ENCODE measurements at places on chromosomes 13 and 19.
A peak's percentile ranks its signal among the peaks of the same experiment; 100 is the strongest.

GRCh38 chr19:29704562-29705558 is 10.2 kb downstream of the C19orf12 start:
- DNase-seq, result no peak

- DNase-seq, result no peak
Measured at GRCh38 chr13:21065686-21066085, 4.3 kb upstream of the LATS2 start.

- no peak for DNase-seq
Measured at GRCh38 chr13:112800057-112800456, 110.2 kb downstream of the ATP11A start.

DNA sequence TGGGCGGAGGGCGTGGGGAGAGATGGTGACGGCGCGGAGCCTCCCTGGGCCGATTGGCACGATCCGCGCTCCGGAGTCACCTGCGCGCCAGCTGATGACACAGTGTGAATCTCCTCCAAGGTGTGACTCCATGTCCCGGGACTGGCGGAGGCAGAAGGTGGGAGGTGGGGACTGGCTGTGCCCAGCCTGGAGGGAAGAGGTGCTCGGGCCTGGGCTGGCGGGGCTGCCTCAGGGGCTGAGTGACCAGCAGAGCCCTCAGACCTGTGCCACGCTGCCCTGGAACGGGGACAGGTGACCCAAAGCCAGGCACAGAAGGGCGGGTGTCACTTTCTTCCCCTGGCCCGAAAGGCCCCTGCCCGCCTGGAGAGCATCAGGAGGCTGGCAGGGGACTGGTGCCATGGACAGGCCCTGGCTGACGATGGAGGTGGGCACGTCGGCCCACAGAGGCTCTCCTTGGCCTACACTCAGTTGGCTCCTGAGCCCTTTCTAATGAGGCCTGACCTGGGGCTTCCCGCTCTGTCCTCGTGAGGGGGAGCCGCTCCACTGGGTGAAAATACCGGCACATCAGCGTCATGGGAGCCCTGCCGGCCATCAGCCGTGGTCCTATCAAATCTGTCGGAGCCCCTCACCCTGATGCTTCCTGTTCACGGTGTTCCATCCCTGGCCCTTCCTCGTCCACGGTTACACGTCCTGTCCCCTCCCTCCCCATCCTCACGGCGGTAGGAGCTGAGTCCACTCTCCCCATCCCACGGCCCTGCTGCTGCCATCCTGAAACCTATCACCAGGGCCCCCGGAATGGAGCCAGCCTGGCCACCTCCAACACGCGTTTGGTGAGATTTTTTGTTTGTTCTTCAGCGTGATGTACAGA is 75.6 kb downstream of the SPACA7 start:
- no peak for DNase-seq

DNA sequence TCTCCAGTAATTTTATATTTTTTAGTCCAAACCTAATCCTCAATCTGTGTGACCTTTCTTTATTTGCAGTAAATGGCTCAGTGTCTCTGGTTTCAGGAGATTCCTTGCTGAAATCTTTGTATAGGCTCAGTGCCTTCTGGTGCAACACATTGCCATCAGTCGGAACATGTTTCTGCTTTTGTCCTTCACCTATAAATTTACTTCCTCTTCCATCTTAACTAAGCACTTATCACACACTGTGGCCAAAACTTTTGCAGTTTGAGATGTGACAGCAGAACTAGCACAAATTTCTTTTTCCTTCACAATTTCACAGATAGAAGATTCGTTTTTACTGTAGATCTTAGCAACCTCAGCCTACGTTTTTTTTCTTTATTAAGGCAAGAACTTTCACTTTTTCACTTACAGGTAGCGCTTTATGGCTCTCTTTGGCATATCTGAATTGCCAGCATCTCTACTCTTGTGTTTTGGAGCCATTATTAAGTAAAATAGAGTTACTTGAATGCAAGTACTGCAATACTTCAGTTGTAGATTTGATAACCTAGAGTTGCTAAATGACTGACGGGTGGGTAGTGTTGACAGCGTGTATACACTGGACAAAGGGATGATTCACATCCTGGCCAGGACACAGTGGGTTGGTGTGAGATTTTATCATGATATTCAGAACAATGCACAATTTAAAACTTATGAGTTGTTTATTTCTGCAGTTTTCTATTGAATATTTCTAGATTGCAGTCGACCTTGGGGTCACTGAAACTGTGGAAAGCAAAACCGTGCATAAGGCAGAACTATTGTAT is 44.3 kb downstream of the NDFIP2 start:
- no peak for DNase-seq

DNA sequence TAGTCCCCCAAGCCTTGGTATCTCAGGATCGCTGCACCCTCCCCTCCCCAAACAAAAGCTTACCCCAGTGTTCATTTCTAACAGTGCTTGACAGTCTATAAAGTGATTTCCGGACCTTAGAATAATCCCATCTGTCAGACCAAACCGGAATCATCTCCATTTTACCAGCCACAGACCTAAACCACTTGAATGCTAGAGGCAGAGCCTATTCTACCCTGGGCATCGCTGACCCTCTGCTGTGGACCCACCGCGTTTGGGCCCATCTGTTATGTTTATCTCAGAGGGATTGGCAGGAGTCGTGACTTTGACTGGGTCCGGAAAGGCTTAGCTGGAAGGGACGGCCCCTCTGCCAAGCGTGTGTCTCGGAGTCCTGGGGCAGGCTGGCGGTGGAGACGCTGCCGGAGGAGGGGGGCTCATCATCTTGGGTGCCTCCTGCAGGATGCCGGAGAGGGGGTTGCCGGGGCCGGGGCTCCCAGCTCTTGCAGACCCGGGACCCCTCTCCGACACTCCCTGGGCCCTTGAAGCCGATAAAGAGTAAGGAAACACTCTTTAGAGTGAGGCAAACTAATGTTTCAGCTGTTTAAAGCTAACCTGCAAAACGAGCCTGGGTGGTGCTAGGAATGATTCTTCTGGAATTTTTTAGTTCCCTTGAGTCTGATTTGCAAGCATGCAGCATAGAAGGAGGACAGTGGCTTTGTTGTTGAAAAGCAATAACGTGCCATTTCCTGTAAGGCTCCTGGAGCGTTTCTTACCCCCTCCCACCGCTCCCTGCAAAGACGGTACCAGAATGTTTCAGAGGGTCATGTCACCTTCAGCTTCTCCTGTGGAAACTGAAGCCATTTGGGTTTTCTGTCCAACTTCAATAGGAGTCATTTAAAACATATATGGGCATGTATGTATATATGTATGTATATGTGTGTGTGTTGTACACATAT is 1.3 kb downstream of the SLC25A42 start:
- DNase-seq, result no peak

GRCh38 chr13:88472316-88472715 is 801.1 kb downstream of the SLITRK5 start:
- DNase-seq, result no peak

- DNase-seq, result peak; percentile 99
Measured at GRCh38 chr19:17075035-17075863, at the start of the genes HAUS8 and MYO9B. Gene HAUS8 (minus strand): TSS chr19:17075452. CDS start chr19:17075422, 30 bp downstream. Gene MYO9B (plus strand): TSS chr19:17075777. CDS start chr19:17101718, 25,941 bp downstream.

GRCh38 chr13:113905942-113906341 is 42.1 kb upstream of the GAS6 start:
- no peak for DNase-seq

DNA sequence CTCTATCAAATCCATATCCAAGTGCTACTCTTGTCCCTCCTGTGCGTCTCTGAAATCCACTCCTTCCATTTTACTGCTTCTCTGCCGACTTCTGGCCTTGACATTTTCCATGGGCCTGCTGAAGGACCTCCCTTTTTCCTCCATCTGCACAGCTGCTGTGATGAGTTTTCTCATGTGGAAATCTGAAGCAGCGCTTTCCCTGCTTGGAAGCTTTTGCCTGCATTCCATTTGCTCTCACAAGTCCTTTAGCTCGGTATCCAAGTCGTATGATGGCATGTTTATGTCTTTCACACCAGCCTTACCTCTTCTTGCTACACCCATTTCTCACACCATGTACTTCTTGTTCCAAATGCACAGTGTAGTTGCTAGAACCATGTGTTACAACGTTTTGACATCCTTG is 328.2 kb downstream of the GPC5 start:
- DNase-seq, result no peak

DNA sequence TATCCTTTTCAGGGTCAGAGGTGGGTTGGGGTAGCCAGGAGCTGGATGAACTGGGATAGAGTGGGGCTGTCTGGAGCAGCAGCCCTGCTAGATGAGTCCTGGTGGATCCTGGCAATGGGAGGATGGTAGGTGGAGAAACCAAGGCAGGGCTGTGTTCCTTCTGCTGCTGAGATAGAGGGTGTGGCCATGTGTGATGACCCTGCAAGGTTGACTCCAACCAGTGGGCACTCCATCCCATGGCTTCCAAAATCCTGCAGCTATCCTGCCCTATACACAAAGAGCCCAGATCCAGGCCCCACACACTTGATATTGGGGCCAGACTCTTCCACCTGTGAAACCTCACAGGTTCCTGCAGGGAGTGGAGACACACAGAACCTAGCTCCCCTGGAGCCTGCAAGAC is 2.4 kb upstream of the ZNF446 start:
- no peak for DNase-seq

DNA sequence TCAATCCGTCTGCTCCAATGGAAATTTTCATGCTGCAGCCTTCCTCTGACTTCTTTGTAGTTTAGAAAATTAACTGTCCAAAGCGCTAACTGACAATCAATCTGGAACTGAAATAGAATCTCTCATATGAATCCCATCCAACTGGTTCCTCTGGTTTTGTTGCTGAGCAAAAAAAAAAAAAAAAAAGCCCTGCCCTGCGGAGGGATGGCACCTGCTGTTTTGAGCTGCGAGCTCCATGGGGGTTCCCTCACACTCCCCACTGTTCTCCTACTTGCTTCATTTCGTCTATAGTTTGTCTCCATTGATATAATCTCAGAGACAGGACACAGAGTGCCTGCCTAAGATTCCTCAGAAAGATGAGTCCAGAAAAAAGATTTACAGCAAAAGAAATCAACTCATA is 33.4 kb downstream of the FAAP24 start:
- no peak for DNase-seq

DNA sequence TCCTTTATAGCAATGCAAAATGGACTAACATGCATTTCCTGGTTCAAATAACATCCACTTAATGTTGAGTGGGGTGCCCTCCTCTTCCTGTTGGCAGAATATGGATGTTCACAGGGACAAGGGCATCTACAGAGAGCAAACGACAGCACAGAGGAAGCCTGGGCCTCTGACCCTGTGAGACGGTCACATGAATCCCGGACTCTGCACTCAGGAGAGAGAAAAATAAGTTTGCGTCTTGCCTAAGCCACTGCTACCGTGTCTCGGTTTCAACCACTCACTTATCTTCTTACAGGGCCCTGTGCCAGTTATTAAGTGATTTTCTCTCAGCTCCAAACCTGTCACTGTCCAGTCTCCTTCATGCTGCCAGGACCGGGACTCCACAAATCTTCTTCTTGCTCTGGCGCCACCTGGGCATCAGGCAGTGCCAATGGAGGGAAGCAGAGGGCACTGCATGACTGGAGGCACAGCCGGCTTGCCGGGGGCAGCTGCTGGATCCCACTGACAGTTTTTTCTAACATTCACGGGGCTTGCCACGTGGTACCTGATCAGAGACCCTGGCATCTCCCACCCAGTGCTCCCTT is 11.8 kb downstream of the LIG1 start:
- DNase-seq, result no peak

GRCh38 chr19:18669524-18669817 is 14.0 kb upstream of the CRTC1 start:
- no peak for DNase-seq

GRCh38 chr13:90276216-90276615 is 1071.3 kb upstream of the MIR17HG start:
- DNase-seq, result no peak

GRCh38 chr13:20911037-20911436 is 8.5 kb upstream of the XPO4 start:
- DNase-seq, result no peak

DNA sequence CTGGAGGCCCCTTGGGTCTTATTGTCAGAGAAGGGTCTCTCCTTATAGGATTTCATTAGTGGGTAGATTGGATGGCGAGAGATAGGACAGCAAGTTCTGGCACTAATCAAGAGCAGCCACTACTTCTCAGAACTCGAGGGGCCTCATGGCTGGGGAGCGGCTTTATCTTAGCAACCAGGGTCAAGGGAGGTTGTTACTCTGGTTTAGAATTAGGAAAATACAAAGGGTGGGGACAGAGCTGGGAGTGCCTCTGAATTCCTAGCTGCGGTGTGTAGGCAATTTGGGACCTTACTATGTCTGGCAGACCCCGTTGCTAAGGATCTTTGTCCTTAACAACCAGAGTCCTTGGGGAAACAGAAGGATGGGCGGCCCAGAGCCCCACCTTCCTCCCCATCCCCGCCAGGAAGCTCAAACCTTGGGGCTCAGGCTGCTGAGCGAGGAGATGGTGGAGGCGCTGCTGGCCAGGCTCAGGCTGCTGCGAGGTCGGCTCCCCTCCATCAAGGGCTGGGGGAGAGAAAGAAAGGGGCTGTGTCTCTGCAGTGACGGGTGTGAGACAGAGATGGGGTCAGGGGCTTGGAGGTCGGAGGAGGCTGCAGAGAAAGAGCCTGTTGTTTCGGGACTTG is 1.2 kb downstream of the PLEKHA4 start:
- DNase-seq, result no peak

DNA sequence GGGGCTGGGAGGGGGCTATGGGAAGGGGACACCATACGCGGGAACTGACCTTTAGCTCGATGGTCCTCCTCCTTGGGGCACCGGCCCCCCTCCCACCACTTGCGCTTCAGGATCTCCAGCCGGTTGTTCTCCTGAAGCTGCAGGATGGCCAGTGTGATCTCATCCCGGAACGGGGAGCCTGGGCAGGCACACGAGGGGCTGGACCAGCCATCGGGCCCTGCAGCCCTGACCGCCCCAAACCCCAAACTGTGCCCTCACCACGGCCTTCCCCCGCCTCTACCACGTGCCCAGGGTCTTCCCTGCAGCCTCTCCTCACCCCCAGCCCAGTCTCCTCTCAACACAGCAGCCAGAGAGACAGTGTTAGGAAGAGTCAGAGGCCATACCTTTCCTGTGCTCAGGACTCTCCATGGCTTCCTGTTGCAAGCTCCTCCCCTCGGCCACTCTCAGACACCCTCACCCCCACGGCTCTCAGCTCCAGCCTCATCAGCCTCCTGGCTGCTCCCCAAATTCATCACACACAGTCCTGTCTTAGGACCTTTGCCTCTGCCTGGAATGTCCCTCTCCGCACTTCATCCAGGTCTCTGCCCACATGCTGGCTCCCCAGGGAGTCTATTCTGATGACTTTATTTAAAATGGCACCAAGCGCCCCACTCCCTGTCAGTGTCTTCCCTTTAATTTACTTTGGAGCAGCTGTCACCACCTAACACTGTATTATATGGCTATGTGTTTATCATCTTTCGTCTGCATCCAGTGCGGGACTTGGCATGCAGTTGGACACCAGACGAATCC is 9.7 kb upstream of the ATP1A3 start:
- no peak for DNase-seq

- no peak for DNase-seq
Measured at GRCh38 chr13:23642110-23642509, 71.9 kb downstream of the TNFRSF19 start.
